ENCODE measurements at places on chromosomes 1 and 21. TPM values are rescaled to one million over a fixed set of nuclear protein-coding genes. Genes with fewer than 3 reads are reported as not detected.
A peak's percentile ranks its signal among the peaks of the same experiment; 100 is the strongest.

COL8A2 gene
- total RNA-seq = 0.17 TPM

OR10Z1 gene
- total RNA-seq = not detected

FMO4 gene
- 3.0 TPM for total RNA-seq

- DNase-seq = peak; percentile 30
Observed at GRCh38 chr1:46547481-46548383, 3.7 kb downstream of the KNCN start.

- DNase-seq = no peak
Observed at GRCh38 chr21:33058527-33058926, 11.4 kb upstream of the OLIG1 start.

DNA sequence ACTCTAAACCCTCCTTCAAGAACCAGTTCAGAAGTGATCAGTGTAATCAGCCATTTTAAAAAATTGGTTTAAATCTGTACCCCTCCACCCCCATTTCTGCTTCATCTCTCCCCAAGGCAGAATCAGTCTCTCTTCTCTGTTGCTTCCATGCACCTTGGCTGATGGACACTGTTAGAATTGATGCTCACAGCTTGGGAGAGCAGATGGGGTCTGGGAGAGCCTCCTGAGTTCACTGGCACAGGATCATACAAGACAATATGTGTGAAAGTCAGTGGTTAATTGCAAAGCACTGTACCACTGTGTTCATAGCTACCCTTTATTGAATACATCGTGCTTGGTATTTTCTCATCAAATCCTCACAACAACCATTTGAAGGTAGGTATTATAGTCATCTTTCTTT, 140.9 kb downstream of the ROR1 start:
- no peak for DNase-seq

DNA sequence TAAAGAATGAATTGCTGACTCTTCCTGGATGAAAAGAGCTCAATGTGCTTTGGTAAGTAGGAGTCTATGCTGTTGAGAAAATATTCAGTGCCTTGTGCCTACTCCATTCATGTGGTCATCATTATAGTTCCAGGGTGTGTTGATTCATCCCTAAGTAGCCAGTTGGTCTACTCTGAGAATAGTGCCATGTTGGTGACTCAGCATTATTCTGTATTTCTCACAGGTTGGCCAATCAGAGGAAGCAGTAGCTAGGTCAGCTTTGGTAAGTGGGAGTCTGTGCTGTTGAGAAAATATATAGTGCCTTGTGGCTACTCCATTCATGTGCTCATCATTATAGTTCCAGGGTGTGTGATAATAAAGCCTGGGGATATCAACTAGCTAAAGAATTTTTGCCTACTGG, 397.3 kb downstream of the AGBL4 start:
- no peak for DNase-seq

GRCh38 chr1:118244194-118244593, 59.2 kb upstream of the SPAG17 start:
- no peak for DNase-seq
